CD4-positive, alpha-beta T cell (primary cell): ENCODE measurements at places on chromosomes 6 and 20.
A peak's percentile ranks its signal among the peaks of the same experiment; 100 is the strongest.

DNA sequence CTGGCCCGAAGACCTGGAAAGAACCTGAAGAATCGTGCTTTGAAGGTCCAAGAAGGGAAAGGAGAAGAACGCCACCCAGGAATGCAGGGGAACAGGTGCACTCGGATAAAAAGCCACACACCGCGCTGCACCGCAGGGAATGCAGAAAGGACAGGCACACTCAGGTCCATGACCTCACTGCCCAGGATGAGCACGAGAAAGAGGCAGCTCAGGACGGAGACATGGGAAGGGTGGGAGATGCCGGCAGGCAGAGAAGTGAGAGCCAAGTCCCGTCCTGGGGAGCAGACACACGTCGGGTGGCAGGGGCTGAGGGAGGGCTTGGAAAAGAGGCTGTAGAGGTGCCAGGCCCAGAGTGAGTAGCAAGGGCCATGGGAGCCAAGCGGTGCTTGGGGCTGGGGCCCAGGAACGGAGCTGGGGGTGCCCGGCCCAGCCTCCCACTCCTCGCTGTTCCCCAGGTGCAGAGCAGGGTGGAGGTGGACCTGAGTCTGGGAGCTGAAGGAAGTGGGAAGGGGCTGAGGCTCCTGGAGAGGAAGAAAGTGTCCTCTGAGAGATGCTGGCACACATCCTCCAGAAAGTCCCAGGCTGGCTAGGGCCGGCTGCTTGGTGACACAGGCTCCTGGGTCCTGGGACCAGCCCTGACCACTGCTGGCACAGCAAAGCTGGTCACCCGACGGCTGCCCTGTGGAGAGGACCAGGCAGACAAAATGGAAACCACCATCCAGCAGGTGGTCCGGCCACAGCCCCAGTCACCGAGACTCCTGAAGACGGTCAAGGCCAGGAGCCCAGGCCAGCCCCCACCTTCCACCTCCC is 91.3 kb downstream of the PSMB1 start:
- DNase-seq: no peak

- DNase-seq: no peak
These were observed 32.5 kb downstream of the TBX18 start for GRCh38 chr6:84731901-84732300.

- no peak for DNase-seq
These were observed 33.9 kb upstream of the STXBP5 start for GRCh38 chr6:147170269-147170668.

- DNase-seq: no peak
These were observed 8.1 kb downstream of the GFOD1 start for GRCh38 chr6:13479206-13479800.

- no peak for DNase-seq
These were observed 71.9 kb upstream of the CNR1 start for GRCh38 chr6:88238065-88238464.

GRCh38 chr20:44811150-44811685 is 872 bp upstream of the RIMS4 start:
- DNase-seq: no peak

- no peak for DNase-seq
These were observed 40.0 kb upstream of the MBOAT1 start for GRCh38 chr6:20252311-20252710.

DNA sequence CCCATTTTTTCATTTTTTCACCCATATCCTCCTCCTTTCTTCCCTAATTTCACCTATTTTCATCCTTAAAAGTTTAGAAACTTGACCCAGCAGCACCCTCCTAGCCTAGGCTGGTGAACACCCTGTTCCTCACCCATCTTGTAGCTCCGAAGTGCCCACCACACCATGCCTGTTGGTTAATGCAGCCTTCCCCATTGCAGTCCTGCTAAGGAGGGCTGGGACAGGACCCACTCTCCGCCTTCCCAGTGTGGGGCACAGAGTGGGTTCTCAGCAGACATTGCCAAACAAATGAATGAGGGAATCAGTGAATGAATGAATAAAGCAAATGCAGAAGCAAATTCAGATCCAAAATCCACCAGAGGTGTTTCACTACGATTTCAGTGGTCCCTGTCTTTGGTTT is 45.7 kb downstream of the CTCFL start:
- no peak for DNase-seq

DNA sequence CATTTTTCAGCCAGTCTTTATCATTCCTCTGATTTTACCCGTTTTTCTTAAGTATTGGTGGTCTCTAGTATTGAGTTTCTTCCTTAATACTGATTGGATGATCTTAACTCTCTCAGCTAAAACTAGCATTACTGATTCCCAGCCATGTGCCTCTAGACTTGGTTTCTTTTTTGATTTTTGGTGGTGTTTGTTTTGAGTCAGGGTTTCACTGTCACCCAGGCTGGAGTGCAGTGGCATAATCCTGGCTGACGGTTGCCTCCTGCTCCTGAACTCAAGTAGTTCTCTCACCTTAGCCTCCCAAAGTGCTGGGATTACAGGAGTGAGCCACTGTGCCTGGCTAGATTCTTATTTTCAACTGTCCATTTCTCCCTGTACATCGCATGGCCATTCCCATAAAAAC is 24.9 kb downstream of the DPPA5 start:
- no peak for DNase-seq

GRCh38 chr20:44020406-44021148 is 105.9 kb downstream of the TOX2 start:
- DNase-seq: no peak

- DNase-seq: peak; percentile 16
These were observed 897 bp downstream of the RANBP9 start for GRCh38 chr6:13710552-13711323.

- no peak for DNase-seq
These were observed 69.3 kb downstream of the CLIC5 start for GRCh38 chr6:45946352-45946751.

DNA sequence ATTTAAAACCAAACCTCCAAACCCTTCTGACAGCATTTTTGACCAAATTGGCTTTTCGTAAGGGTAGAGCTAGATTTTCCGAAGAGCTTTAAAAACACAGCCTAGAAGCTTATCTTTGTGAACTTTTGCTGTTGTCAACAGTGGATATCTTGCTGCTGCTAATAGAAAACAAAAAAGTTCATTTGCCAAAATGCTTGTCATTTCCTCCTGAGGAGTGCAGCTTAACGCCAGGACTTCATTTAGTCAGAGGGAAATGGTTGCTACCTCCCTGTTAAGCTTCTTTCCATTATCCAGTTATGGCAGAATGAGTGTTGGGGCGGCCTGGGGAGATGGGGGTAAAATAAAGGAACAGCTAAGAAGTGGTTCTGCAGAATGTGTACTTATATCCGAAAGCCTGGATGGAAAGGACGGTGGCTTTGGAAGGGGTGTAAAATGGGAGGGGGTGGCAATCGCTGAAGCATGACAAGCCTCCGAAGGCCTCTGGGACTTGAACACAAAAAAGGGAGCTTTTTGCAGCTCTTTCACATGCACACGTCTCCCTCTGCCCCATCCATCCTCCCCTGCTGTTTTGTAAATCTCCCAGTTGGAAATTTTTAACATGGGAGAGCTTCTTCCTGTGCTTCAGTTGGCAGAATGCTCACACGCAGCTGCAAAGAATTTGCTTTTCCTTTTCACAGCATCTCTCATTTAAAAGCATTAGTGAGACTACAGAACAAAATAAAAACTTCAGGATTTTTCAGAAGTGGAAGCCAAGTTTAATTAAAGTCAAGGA is 22.5 kb downstream of the JARID2 start:
- no peak for DNase-seq

DNA sequence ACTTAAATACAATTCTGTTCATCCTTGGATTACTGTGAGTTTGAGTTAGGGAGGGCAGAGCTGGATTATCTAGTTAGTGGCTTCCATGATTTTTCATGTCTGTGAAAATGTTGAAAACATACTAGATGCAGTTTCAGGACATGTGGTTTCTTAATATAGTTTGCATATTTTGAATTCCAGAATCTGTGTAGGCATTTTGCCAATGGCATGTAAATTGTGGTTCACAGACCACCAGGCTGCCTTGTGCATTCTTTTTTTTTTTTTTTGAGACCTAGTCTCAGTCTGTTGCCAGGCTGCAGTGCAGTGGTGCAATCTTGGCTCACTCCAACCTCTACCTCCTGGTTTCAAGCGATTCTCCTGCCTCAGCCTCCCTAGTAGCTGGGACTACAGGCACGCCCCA is 42.8 kb downstream of the CDC5L start:
- DNase-seq: no peak

GRCh38 chr6:150636808-150637207 is 37.1 kb downstream of the PLEKHG1 start:
- DNase-seq: no peak

GRCh38 chr6:34523441-34524206 is 32.5 kb downstream of the SPDEF start:
- DNase-seq: no peak

DNA sequence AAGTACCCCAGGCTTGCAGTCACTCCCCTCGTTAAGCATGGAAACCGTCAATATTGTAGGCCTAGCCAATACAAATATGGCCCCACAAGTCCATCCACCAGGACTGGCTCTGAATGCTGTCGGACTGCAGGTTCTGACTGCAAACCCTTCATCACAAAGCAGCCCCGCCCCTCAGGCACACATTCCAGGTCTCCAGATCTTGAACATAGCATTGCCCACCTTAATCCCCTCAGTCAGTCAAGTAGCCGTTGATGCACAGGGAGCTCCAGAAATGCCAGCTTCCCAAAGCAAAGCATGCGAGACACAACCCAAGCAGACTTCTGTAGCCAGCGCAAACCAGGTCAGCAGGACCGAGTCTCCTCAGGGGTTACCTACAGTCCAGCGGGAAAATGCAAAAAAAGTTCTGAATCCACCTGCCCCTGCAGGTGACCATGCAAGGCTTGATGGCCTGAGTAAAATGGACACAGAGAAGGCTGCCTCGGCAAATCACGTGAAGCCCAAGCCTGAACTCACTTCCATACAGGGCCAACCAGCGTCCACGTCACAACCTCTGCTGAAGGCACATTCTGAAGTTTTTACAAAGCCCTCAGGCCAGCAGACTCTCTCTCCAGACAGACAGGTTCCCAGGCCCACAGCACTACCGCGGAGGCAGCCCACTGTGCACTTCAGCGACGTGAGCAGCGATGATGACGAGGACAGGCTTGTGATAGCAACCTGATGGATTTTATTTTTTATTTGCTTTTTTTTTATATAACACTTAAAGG is 126.2 kb upstream of the EDN1 start:
- no peak for DNase-seq

- no peak for DNase-seq
These were observed 30.3 kb upstream of the TMEM217 start for GRCh38 chr6:37288247-37288646.

DNA sequence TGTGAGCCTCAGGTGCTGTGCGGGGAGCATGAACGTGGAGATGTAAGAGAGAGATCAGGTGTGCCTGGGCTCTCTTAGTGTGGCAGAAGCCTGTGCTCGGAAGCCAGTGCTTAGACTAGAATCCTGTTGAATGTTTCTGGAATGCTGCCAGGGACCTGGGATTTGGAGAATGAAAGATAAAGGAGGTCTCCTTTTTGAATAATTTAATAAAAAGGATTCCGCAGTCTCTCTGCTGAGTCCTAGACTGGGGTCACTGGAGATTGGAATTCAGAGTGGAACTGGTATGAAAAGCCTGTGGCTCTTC is 18.8 kb upstream of the EFCAB8 start:
- DNase-seq: no peak

DNA sequence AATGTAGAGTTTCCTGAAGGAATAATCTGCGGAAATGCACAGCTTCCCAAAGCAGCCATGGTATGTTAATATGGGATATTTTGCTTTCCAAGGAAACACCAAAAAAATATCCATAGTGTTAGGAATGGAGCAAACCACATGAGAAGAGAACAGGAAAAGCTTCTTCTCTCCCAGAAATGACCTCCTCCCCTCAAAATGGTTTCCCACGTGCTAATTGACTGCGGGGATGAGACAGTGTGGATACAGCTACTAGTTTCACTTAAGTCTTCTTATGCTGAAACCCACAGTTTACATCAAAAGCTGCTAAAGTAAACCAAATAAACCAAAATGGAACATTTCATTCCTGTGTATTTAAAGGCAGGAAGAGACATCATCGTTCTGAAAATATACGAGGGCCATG is 69.4 kb downstream of the FYN start:
- no peak for DNase-seq

DNA sequence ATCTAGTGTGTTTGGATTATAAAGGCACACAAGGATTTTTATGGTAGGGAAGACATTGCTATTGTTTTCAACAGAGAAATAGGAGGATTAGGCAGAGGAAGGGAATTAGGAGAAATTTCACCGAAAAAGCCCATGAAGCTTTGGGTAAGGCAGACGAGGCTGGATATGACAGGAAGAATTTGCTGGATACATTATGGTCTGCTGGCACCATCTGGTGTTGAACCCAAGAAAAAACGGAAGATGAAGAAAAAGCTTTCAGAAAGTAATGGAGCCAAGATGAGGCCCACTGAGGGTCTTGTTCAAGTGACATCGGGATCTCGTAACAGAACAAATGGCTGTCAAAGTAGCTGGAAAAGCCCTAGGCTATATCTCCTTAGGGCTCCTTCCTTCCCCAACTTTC is 56.5 kb downstream of the OR2J2 start:
- no peak for DNase-seq

DNA sequence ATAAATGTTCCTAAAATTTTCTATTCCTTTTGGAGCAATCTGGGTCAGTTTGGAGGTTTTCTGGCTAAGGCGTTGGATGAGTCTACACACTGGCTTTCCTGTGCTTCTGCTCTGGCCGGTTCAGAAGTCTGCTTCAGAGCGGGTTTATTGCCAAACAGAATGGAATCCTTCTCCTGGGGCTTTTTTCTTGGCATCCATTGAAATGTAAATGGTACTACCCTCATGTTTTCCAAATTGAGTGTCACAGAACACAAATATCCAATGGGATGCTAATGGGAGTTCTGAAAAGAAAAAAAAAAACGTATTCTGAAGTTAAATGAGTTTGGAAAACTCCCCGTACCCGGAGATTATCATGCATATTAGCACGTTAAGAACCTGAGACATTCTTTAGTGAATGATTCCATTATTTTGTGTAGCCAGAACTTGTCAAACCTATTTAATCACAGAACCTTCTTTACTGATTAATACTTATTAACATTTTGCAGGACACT is 930.3 kb downstream of the QKI start:
- DNase-seq: no peak

DNA sequence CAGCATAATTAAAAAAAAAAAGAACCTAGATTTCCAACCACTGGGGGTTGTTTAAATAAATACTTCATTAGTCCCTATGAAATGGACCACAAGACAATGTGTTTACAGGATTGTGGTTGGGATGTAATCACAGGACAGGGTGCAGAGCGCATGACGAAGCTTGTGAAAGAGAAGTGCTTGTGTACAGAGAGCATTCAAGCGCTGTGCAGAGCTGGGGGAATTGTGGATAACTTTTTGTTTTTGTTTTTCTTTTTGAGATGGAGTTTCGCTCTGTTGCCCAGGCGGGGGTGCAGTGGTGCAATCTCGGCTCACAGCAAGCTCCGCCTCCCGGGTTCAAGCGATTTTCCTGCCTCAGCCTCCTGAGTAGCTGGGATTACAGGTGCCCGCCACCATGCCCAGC is 22.3 kb downstream of the LAMA5 start:
- no peak for DNase-seq

- DNase-seq: peak; percentile 32
These were observed 49.9 kb upstream of the TAGAP start for GRCh38 chr6:159094444-159095252.

GRCh38 chr20:22795871-22796270 is 211.5 kb upstream of the FOXA2 start:
- no peak for DNase-seq
